GM18507 (cell line): ENCODE measurements at places on chromosomes 13 and 19.

DNA sequence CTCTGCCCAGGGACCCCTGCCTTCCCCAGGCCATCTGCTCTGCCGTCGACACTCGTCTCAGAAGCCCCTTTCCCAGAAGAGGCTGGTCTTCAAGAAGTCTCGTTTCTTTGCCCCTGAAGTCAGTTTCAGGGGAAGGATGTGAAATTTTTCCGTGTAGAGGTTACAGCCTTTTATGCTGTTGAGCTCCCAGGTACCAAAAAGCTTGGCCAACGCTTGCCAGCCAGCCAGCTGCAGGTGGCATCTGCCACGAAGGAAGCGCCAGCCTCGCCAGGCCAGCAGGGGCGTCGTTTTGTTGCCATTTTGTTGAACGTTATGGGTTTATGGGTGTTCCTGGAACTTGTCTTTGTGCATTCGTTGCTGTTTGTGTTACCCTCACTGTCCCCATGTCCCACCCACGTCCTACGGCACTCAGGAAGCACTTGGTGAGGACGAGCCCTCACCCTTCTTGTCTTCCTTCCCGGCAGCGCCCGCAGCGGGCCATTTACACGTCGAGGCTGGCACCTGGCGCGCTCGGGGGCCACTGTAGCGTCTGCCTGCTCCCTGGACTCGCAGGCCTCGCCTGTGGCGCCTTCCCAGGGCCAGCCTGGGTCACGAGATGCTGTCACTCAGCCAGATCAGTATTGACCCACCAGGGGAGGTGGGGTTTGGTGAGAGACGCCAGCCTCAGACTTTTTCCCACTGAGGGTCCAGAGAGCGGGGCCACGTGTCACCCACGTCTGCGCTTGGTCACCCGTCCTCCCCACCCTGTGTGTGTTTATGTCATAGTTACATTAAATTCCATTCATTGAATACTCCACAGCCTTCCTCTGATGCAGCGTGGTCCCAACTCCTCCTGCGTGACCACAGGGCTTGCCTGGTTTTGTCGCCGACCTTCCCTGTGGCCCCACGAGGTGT lies 37.1 kb downstream of the AP1M1 start:
- DNase-seq, result no peak

DNA sequence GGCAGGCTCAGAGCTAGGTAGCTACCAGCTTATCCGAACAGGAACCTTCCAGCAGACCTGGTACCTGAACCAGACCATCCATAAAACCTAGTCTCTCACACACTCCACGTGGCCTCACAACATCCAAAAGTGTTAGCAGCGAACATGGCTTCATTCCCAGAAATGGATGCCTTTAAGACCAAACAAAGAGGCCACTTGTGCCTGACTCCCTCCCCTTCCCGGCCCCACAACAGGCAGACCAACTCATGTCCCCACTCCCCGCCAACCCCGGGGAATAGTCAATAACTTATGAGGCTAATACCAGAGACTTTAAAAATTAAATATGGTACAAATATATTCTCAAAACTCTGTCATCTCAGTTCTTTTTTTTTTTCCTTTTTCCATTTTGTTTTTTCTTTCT lies 46.2 kb downstream of the ZNF557 start:
- no peak for DNase-seq

DNA sequence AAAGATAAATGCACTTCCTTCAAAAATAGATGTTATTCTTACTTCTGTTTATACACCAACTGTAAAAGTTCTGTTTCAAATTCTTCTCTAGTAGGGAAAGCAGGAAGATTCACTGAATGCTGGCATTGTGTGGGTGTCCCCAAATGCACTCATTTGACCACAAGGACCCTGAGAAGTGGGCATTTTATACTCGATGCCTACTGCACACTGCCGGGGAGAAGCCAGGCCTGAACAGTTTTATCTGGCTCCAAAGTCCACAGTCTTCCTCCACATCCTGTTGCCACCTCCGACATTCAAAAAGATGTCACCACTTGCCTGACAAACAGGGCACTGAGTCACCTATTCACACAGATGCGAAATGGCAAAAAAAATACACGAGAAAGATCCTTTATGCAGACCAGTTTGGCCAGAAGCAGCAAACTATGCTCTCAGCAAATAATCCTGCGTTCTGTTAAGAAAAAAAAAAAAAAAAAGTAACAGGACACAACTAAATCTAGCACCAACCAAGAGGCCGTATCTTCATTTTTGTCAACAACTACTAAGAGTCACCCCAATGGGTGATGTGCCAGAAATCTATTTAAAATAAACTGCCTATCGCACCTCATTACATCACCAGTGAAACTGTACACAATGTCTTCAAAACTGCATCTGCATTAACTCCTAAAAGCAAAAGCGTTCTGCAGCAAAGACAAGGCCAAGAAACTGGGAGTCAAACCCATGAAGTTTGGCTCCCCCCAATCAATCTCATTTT lies 6.2 kb downstream of the ZC3H4 start:
- no peak for DNase-seq

DNA sequence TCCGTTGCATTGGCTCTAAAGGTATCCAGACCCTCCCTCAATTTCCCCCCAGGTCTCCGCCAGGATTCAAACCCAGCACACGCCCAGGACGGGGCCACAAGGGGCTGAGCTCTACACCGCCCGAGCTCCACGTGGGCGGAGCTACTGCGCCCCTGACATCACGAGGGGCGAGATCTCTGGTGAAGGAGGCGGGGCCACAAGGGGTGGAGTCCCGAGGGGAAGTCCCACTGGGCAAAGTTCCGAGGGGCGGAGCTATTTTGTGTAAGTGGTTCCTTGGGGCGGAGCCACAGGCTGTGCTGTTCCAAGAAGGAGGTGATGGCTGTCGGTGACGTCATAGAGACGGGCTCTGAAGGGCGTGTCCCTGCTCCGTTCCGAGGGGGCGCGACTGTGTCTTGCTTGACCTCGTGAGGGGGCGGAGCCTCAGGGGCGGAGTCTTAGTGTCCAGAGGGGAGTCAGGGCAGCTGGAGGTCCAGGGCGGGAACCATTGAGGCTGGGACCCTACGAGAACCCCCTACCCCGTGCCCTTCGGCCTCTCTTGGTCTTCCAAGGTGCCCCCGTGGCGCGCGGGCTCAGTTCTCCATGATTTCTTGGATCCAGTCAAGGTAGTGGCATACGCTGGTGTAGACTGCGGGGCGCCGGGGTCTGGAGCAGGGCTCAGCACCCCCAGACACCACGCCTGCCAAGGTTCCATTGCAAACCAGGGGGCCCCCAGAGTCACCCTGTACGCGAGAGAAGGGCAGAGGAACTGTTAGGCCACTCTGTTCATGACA lies 1.3 kb upstream of the KLK8 start:
- no peak for DNase-seq

- DNase-seq, result no peak
Measured at GRCh38 chr19:18119717-18120105, 22.1 kb downstream of the MAST3 start.

DNA sequence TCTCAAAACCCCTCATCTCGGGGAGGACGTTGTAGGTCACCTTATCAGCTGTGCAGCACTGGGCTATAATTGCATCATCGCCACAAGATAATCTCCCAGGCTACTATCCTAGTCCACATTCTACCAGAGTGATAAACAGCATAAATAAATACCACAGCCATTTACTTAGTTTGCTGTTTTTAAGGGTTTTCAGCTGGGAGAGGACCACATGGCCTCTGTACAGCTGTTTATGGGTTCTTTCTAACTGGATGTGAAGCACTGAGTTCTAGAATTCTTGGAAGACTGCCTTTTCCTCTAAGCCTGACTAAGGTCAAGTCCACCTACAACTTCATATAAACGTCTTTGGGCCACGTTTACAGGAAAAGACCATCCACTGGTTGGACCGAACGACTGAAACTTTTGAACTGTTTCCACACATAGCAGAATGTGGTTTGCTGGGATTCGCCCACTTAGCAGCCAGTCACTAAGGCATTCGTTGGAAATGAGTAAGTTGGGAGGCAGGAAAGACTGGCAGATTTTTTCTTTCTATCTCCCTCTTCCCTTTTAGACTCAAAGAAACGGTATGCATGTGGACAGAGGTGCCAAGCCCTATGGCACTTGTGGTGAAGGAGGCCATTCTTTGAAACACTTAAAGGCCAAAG lies 752.5 kb upstream of the SGCG start:
- DNase-seq, result no peak

DNA sequence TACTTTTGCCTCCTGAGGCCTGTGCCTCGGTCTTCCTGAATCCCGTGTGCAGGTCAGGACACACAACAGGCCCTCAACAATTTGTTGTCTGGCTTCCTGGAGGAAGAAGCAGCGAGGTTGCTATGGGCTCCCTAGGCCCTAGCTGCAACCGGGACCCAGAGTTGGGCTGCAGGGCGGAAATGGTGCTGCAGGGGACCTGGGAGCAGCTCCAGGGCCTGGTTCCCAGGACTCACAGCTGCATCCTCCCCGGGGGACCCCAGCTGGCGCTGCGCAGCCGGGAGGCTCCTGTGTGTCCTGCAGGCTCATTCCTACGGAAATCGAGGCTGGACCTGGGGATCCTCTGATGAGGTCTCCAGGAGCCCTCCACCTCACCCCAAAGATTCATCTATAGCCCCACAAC lies 999 bp upstream of the TNFAIP8L1 start:
- no peak for DNase-seq

- DNase-seq, result no peak
Measured at GRCh38 chr19:4449639-4450028, 8.0 kb downstream of the UBXN6 start.

- no peak for DNase-seq
Measured at GRCh38 chr19:52138278-52138982, 1.3 kb downstream of the ZNF616 start.

- DNase-seq, result no peak
Measured at GRCh38 chr19:46551164-46551563, 50.0 kb upstream of the CALM3 start.

GRCh38 chr13:103895835-103896531 lies 829.8 kb upstream of the SLC10A2 start:
- no peak for DNase-seq

- no peak for DNase-seq
Measured at GRCh38 chr13:95474992-95475391, 77.5 kb upstream of the CLDN10 start.

DNA sequence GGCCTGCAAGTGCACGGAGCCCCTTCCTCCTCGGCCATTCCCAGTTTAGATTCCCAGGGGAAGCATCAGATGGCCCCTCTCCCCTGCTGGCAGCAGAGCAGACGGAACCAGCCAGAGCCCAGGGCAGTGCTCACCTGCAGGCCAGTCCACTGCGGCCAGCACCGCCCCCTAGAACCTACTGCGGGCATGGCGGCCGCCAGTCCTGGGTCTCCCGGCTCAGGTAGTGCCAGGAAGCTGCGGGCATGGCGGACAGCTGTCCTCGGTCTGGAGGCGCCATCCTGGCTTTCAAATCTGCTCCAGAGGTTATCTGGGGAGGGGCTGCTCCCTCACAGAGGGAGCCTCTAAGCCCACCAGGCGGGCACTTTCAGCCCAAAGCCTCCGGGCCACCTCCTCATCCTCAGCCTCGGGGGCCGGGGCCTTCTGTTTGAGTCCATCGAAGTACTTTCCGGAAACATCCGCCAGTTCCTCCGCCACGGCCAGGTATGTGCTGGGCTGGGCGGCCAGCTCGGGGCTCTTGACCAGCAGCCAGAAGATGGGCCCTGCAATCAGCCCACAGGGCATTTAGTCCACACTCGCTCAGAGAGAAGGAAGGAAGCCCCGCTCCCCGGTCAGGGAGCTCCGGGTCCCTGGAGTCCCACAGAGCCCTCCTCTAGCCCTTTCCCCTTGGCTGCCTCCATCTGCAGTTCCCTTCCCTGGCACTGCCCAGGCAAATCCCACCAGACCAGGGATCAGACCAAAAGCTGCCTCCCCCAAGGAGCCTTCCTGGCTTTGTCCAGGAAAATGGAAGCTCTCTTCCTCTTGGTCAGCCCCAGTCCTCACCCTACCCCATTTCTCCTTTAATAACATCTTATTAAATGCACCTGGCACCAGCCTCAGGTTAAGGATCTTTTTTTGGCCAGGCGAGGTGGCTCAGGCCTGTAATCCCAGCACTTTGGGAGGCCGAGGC lies 7.0 kb upstream of the GP6 start:
- DNase-seq, result no peak

DNA sequence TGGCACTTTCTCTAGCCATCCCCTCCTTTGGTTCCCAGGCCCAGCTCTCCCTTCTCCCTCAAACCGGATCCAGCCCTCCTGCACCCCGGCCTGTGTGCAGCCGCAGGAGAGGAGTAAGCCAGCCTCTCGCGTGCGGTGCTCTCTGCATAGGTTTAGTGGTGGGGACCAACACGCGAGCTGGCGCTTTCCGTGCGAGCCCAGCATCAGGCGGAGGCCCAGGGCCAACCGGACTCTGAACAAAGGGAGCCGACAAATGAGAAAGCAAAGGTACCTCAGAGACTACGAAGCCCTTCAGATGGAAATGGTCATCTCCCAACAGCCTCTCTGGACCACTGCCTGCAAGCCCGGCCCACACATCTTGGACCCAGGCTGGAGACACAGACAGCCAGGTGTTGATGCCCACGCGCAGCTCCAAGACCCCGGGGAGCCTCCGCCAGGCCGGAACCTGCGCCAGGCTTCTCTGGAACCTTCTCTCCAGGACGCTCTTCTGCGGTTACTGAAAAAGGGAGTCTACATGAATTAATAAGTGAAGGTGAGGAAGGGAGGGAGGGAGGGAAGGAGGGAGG lies 16.5 kb upstream of the LATS2 start:
- DNase-seq, result no peak

DNA sequence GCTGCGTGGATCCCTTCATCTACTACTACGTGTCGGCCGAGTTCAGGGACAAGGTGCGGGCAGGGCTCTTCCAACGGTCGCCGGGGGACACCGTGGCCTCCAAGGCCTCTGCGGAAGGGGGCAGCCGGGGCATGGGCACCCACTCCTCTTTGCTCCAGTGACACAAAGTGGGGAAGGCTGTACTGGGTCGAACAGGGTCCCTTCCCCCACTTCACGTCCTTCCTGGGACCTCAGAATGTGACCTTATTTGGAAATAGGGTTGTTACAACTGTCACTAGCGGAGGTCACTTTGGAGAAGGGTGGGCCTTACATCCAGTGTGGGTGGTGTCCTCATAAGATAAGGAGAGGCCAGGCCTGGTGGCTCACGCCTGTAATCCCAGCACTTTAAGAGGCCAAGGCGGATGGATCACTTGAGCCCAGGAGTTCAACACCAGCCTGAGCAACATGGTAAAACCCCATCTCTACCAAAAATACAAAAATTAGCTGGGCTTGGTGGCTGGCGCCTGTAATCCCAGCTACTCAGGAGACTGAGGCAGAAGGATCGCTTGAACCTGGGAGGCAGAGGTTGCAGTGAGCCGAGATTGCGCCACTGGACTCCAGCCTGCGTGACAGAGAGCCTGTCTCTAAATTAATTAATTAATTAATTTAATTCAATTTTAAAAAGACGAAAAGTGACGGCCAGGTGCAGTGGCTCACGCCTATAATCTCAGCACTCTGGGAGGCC lies 1.8 kb downstream of the F2RL3 start:
- no peak for DNase-seq

DNA sequence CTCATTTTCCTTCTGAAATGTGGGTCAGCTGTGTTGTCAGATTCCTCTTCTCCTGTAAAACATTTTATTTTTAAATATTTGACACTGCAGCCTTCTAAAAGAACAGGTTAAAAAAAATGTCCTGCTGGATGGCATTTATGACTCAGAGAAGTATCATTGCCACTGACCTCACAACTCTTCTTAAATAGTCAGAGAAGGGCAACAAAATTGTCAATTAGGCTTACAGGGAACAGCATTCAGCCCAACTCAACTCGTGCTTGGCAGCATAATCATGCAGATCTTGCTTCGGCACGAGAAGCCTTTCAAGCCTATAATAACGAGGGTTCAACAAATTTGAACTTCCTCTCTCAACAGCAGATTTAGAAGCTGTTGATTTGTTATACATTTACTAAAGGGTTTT lies 296.7 kb upstream of the DACH1 start:
- no peak for DNase-seq

GRCh38 chr13:27128825-27129627 lies 42.6 kb downstream of the USP12 start:
- DNase-seq, result no peak

- no peak for DNase-seq
Measured at GRCh38 chr19:49425922-49426592, 869 bp downstream of the GFY start.
